Colonic mucosa (tissue), 4 donors: ENCODE measurements at places on chromosomes 1 and 21. TPM values are rescaled to one million over a fixed set of nuclear protein-coding genes. Genes with fewer than 3 reads are reported as not detected.

DNA sequence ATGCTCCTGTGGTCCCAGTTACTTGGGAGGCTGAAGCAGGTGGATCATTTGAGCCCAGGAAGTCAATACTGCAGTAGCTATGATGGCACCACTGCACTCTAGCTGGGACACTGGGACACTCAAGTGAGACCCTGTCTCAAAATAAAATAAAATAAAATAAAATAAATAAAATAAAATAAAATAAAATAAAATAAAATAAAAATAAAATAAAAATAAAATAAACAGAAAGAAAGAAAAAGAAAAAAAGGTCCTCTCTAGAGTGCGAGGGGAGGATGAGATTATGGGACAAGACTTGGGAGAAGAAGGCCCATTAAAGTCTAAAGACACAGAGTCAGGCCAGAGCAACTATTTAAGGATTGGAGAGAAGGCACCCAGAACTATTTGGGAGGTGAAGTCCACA lies 172.5 kb downstream of the IER5 start:
- no peak for DNase-seq

Gene IKBKE
- 28.4 TPM for total RNA-seq

GRCh38 chr1:165073185-165074007 lies 283.1 kb downstream of the LMX1A start:
- DNase-seq = no peak

GRCh38 chr1:221521686-221522085 lies 220.2 kb downstream of the DUSP10 start:
- no peak for DNase-seq

DNA sequence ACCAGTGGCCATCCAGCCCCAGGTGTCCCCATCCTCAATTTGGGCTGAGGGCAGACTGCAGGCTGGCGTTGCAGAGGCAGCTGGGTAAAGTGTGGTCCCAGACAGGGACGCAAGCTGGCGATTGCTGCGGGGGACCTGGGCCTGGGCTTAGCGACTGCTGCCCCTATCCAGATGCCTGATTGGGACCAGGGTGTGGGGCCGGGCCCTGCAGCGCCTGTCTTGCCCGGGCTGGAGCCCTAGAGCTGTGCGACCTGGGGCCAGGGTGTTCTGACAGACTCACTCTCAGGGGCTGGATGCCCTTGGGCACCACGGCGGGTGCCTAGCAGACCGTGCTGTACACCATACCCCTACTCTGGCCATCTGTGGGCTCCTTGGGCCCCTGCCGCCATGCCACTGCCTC lies 16.2 kb upstream of the FAAP20 start:
- DNase-seq = no peak

DNA sequence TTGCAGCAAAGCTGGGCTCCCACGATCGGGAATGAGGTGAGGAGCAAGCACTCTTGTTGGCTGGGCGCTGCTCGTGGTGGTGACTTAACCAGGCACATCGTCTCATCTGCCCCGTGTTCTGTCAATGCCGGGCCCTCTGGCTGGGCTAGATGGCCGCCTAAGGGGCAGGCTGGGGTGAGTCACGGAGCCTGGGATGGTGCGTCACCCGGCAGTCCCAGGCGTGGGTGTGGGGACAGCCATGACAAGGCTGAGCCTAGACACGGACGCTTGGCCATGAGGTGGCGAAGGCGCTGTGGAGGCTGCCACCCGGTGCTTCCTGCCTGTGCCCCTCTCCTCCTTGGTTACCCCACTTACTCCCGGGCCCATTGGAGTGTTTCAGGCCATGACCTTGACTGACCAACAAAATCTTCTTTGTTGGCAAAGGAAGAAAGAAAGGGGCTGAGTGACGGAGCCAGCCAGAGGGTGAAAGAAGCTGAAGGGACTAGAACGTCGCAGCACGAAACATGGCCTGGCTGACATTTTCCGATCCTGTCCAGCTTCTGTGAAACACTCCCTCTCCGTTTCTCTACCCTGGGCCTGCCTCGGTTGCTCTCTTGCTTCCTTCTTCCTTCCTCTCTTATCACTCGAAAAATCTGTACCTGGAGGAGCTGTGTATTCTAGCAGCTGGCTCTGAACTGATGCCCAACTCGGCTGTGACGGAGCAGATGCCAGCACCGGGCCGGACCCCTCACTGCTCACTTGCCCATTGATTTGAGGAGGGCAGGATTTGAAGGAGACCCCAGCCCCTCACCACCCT lies 596 bp downstream of the CD247 start:
- DNase-seq = no peak

DNA sequence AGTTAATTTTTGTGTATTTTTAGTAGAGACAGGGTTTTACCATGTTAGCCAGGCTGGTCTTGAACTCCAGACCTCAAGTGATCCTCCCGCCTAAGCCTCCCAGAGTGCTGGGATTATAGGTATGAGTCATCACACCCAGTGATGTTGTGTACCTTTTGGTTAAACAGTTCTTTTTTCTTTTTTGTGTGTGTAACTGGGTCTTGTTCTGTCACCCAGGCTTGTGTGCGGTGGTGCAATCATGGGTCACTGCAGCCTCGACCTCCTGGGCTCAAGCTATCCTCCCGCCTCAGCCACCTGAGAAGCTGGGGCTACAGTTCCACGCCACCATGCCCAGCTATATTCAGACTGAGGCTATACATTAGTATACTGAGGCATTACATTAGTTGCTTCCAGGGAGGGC lies 37.8 kb downstream of the GABPB2 start:
- DNase-seq = no peak

Gene FAM76A
- 11.3 TPM for total RNA-seq

DNA sequence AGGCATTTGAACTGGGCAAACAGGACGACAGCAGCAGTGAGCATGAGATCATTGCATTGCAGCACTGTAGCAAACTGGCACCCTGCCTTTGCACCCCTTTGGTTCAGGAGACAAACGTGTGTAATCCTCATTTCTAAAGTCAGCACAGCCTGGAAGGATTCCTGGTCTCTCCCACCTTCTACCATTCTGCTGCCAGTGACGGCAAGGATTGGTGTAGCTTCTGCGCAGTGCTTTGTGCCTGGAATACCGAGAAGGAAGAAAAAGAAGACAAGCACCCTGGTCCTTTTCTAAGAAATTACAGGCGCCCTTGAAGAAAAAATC lies 805.3 kb downstream of the USP25 start:
- no peak for DNase-seq

Gene FUBP1
- 118 TPM for total RNA-seq

GRCh38 chr1:58905628-58906221 lies 121.9 kb upstream of the JUN start:
- no peak for DNase-seq

- no peak for DNase-seq
These were observed 44.5 kb downstream of the KIRREL1 start for GRCh38 chr1:158037866-158038359.

DNA sequence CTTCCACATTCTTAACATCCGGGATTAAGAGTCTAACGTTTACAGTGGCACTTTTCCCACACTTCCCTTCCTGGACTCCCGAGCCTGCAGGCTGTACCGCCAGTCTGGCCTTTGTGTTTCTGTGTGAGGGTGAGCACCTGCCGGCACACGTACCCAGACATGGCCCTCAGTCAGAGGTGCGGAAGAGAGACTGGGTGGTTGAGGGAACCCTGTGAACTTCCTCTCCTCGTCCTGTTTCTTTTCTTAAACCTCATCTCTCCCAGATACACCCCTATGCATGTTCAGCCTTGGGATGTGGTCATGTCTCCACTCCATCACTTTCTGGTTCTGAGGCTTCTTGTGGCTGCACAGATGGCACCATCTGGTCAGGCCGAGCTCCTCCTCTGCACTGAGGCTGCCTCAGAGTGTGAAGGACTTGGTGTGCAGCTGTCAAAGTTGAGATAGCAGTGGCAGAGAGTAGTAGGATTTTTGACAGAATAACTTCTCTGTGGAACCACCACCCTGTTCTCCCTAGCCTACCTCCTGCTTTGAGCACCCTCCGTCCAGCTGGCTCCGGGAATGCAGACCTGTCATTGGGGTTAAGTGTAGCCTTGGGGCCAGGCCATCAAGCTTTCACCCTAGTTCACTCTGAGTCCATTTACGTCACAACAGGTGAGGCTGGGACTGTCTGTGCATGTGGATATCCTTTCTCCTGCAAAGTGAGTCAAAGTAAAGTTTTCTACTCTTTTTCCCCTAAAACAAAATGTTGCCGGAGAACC lies 31.4 kb downstream of the VASH2 start:
- no peak for DNase-seq

Gene TSPEAR
- total RNA-seq = not detected

DNA sequence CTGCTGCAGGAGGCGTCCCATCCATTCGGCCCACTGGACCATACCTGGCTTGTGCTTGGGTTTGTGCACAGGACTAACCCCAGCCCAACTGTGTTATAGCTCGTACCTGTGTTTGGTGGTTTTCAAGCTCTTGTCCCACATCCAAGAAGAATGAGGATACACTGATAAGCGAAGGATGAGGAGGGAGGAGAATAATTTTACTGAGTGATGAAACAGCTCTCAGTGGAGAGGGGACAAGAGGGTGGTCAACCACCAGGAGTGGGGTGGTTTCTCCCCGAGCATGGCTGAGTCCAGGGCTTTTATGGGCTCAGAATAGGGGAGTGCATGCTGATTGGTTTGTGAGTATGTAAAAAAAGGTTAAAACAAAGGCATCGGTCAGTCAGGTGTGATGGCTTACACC lies 12.1 kb upstream of the USP48 start:
- no peak for DNase-seq

DNA sequence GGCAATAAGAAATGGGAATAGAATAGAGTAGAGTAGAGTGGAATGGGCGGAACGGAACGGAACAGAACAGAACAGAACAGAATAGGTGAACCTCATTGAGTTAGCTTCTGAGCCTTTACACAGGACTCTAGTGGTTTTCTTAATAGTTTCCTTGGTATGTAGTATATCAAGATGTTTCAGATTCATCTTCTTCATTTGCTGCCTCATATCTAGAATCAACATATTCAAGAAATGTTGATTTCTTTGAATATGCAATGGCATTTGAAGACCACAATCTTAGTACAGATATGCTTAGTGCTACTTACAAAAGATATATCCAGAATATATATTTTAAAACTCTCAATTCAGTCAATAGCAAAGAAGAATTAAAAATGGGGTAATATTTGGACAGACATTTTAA lies 133.8 kb downstream of the TSEN15 start:
- DNase-seq = no peak

DNA sequence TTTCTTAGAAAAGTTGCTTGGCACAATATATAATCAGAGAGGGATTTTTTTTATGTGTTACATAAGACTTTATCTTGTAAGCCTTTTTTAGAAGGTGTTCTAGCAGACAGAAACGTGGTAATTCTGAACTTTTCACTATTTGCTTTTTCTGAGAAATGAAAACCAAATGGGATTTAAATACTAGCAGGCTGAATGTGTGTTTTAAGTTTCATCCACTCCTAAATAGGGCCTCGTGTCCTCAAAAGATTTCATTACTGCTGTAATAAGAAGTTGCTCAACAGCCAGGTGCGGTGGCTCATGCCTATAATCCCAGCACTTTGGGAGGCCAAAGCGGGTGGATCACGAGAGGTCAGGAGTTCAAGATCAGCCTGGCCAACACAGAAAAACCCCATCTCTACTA lies 44.7 kb upstream of the FMO2 start:
- no peak for DNase-seq

- DNase-seq = no peak
These were observed 574.7 kb upstream of the PLXNA2 start for GRCh38 chr1:208818770-208819445.

GRCh38 chr1:41353744-41354143 lies 7.5 kb upstream of the FOXO6 start:
- peak; percentile 18 for DNase-seq

DNA sequence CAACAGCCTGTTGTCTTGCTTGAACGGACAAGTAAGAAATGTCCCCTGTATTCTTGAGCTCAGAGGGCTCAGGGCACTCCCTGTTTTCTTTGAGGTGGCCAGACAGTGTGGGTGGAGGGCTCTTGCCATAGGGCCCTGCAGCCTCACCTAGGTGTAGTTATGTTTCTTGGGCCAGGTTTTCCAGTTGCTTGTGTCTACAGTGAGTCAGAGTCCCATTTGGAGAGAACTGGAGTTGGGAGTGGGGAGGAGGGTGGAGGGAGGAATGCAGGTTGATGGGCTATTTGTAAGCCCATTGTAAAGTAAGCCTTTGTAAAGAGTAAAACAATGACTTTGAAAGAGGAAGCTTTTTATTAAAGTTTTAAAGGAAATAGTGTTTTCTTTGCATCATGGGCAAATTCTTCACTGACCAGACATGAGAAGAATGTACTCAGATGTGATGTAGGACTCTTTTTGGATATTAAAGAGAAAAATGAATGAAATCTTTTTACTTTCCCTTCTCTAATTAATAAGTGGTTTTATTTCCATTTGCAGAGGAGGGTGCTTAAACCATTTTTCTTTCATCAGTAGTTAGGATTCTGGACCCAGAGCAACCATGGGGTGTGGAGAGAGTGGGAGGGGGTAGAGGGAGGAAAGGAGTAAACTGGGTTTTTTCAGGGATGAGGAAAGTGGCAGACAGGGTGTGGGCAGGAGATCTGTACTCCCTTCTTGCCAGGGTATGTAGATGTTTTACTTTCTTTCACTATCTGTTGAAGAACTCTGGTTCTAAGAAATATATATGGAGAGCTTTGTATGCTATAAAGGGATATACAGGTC lies 45.1 kb upstream of the MACF1 start:
- peak; percentile 55 for DNase-seq

- DNase-seq = peak; percentile 55
These were observed 50.0 kb downstream of the LRRC8B start for GRCh38 chr1:89574621-89575020.

GRCh38 chr21:33029975-33030461 lies 4.3 kb downstream of the OLIG2 start:
- DNase-seq = no peak

DNA sequence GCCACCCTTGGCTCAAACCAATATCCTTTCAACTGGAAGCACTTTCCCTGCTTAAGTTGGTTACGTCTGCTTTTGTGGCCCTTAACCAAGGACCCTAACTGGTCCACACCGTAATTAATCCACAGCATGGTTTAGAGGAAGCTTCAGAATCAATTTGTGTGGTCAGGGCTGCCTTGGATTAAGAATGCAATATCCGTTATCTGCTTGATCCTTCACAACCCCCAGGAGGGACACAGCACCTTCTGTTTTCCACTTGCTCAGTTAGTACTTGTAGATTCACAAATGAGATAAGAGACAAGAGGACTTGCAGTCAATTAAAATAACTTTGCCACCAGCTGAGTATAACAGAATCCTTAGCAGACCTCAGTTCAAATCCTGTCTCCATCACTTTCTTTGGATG lies 56.9 kb upstream of the LRP8 start:
- no peak for DNase-seq

DNA sequence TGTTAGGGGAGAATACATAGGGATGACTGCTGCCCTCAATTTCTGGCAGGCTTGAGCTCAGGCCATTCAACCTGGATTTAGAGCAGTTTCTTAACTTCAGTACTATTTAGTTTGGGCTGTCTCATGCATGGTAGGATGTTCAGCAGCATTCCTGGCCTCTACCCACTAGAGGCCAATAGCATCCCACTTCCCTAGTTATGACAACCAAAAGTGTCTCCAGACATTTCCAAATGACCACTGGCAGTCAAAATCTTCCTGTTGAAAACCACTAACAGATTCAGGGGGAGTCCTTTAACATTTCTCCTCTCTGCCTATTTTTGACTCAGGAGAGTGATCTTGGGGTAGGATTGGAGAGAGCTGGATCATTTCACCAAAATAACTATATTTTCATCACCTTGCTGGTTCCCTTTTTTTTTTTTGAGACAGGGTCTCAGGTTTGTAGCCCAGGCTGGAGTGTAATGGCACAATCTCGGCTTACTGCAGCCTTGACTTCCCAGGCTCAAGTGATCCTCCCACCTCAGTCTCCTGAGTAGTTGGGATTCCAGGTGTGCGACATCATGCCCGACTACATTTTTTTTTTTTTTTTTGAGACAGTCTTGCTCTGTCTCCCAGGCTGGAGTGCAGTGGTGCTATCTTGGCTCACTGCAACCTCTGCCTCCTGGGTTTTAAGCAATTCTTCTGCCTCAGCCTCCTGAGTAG lies 8.7 kb downstream of the GNAT2 start:
- no peak for DNase-seq
